ENCODE measurements at places on chromosomes 7 and 10. TPM values are rescaled to one million over a fixed set of nuclear protein-coding genes. Genes with fewer than 3 reads are reported as not detected.

DNA sequence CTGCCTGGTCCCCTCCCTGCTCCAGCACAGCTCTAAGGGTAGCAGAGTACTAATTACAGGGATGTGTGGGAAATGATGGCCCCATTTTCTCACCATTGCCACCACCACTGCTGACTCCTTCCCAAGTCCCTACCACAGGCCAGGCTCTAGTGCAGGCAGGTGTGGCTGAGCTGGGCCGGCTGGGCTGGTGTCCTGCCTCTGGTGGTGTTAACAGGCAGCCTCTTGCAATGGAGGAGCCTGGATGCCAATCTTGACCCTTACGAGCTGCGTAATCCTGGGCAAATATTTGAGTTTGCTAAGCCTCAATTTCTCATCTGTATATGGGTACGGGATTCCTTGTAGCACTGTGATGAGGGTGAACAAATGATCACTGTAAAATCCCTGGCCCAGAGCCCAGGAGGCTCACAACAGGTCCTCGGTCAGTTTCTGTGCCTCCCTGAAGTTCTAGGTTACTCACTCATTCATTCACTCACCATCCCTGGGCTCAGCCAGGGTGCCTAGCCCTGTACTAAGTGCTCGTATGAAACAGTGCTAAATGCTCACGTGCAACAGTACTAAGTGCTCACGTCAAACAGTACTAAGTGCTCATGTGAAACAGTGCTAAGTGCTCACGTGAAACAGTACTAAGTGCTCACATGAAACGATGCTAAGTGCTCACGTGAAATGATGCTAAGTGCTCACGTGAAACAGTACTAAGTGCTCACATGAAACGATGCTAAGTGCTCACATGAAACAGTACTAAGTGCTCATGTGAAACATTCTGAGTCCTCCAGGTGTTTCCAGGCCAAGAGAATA, 2.3 kb upstream of the FZD9 start:
- H3K4me1 ChIP-seq, result no peaks in the 10 kb centered on the region
- no peak overlapping the region for H3K27ac ChIP-seq
- no peaks in the 10 kb centered on the region for H3K36me3 ChIP-seq
- no peak for DNase-seq
- H3K27me3 ChIP-seq, result no peaks in the 10 kb centered on the region
- no peak overlapping the region for H3K4me3 ChIP-seq

Gene MPP7
- 16.1 TPM for total RNA-seq

Gene PPP1R17
- not detected for total RNA-seq

Gene SGCE
- 113 TPM for total RNA-seq

DNA sequence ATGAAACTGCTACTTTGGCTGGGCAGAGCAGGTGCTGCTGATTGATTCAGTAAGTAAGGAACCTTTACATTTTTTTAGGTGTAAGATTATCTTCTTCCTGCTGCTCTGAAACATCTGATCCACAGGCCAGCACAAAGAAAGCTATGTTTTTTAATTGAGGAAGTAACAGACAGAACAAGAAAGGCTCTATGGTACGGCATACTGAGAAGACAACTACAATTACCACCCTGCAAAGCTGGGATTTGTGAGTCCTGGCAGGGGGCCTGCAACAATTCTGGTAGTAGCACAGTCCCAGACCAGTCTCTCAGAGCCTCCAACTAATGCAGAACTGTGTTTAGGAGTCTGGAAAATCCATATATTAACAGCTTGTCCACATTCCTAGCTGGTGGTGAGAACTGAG, 103.0 kb upstream of the LRRTM3 start:
- H3K4me1 ChIP-seq, result no peaks in the 10 kb centered on the region
- no peak overlapping the region for H3K4me3 ChIP-seq
- H3K36me3 ChIP-seq, result no peaks in the 10 kb centered on the region
- no peak overlapping the region for H3K27ac ChIP-seq
- H3K27me3 ChIP-seq, result no peaks in the 10 kb centered on the region

Gene PRRT4
- 1.2 TPM for total RNA-seq

DNA sequence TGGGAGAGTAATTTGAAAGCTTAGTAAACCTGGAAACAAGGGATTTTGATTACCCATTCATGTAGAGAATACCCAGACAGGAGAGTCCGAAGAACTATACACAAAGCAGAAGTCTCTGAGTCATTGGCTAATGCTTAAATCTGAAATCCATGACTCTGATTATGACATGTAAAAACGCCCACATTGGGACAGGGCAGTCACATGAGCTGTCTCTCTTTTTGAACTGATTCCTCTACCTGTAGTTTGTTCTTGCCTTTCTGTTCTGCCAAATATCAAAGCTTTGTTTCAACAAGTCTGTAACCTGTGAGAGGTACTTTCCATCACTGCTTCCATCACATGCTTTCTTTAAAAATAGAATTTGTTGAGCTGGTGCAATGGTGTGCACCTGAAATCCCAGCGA, 4.3 kb upstream of the GPNMB start:
- no peak overlapping the region for H3K4me3 ChIP-seq
- peaks cover 2% of the 10 kb centered on the region for H3K27me3 ChIP-seq
- no peak for DNase-seq
- H3K36me3 ChIP-seq, result no peaks in the 10 kb centered on the region
- H3K27ac ChIP-seq, result no peak overlapping the region

DNA sequence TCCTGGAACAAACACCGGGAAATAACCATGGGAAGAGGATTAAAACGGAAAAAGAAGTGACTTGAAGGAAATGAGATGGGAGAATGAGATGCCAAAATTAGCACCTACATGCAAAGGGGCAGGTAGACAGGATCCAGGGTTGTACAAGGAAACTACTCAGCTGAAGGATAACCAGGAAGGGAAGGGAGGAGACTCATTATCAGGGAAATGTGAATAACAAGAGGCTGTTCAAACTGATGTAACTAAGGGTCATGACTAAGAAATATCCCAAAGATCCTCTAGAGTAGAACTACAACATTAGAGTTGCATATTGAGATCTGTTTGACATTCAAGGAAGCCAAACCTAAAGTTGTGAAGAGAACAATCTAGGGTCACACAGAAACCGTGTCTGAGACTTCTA, 166.2 kb upstream of the SP8 start:
- H3K36me3 ChIP-seq, result no peaks in the 10 kb centered on the region
- H3K4me3 ChIP-seq, result no peak overlapping the region
- no peak overlapping the region for H3K27ac ChIP-seq
- DNase-seq, result no peak
- no peaks in the 10 kb centered on the region for H3K27me3 ChIP-seq
- H3K4me1 ChIP-seq, result no peaks in the 10 kb centered on the region

DNA sequence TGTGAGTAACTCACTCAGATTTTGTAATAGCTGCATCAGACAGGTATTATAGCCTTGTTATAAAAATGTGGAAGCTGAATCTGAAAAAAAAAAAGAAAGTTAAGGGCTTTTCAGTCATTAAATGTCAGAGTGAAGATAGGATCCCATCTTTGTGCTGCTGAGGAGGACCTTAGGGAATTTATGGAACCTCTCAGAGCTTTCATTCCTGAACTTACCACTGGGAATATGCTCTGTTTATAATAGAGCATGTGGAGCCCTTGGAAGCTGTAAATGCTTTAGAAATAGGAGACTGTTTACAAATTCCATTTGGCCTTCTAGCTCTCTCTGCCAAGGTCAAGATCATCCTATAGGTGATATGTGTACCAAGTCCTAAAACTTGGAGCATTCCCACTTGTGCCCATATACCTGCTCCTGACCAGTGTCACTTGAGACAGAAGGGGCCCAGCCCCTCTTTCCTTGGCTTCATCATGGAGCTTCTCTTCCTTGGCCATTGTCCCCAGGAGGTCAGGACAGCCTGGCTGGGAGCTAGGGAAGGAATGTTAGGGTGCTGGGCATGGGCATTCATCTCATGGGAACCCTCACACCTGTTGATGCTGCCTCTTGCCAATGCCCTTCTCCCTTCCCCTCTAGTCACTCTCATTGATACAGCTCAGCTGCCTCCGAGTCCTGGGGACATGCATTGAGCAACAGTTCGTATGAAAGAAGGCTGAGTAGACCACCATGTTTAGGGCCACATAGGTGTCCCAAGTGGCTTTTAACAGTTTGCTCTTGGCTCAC, 105.3 kb downstream of the LRRC18 start:
- no peaks in the 10 kb centered on the region for H3K27me3 ChIP-seq
- no peak overlapping the region for H3K27ac ChIP-seq
- H3K36me3 ChIP-seq, result no peaks in the 10 kb centered on the region
- no peak for DNase-seq

GRCh38 chr7:2440608-2441245, 35.5 kb downstream of the GRIFIN start:
- no peaks in the 10 kb centered on the region for H3K36me3 ChIP-seq
- peak overlapping the region; percentile 27 for H3K27ac ChIP-seq
- no peaks in the 10 kb centered on the region for H3K27me3 ChIP-seq

Gene UMAD1
- 31.4 TPM for total RNA-seq

Gene HOXA11
- 8.5 TPM for total RNA-seq

DNA sequence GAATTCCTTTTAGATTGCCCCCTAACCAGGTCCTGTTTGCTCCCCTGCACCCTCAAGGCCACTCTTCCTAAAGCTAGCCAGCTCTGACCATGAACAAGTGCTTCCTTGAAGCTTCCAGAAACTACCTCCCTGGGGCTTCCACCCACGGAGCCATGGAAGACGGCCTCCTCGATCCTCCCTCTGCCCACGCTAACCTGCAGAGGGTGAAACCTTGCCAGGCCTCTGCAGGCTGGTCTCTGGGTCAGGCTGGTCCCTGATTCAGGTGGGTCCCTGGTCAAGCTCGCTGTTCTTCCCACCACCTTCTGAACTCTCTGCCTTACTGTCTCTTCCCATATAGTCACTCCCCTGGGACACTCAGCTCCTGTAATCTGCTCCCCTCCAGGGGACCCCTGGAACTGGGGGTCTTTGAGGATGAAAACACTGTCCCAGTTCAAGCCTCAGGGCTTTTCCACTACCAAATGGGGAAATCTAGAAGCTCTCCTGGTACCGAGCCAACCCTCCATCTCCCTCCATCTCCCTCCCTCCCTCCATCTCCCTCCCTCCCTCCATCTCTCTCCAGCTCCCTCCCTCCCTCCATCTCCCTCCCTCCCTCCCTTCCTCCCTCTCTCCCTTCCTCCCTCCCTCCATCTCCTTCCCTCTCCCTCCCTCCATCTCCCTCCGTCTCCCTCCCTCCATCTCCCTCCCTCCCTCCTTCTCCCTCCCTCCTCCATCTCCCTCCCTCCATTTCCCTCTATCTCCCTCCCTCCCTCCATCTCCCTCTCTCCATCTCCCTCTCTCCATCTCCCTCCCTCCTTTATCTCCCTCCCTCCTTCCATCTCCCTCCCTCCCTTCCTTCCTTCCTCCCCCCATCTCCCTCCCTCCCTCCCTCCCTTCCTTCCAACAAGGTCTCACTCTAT, 2.9 kb downstream of the MLXIPL start:
- no peaks in the 10 kb centered on the region for H3K27me3 ChIP-seq
- H3K4me3 ChIP-seq, result no peak overlapping the region
- H3K27ac ChIP-seq, result no peak overlapping the region
- H3K4me1 ChIP-seq, result no peaks in the 10 kb centered on the region
- H3K36me3 ChIP-seq, result no peaks in the 10 kb centered on the region

Gene ENO4
- total RNA-seq, result 0.27 TPM

DNA sequence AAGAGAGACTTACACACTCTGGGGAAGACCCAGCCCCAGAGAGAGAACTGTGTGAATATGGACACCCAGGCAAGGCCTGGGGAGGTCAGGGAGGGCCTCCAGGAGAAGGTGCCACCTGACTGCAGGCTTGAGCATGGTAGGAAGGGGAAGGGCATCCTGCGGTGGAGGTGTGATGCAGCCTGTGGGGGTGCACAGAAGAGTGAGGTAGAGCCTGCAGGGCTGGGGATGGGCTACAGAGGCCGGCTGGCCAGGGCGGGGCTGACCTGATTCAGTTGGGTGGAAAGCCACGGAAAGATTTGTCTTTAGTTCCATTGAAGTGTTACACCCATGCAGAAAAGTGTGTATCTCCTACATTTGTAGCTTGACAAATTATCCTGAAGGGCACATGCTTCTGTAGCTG, 47.6 kb downstream of the ZMIZ1 start:
- H3K4me3 ChIP-seq, result no peak overlapping the region
- H3K36me3 ChIP-seq, result peaks cover 14% of the 10 kb centered on the region
- H3K27ac ChIP-seq, result no peak overlapping the region
- no peak for DNase-seq
- peaks cover 16% of the 10 kb centered on the region for H3K4me1 ChIP-seq

DNA sequence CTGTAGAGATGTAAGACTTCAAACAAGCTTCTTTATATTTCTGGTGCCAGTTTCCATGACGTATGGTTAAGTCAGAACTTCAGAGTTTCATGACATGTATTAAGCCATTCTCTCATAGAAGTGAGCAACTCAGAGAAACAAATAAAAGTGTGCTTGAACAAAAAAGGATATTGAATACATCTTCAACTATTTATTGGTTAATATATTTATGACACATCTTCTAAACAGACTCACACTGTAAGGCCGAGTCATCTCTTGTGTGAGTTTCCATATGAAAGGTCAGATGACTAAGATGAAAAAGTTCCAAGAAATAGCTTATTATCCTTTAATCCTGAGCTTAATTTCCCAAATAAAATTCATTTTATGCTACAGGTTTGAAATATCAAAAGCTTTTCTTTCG, 105.5 kb upstream of the CSTF2T start:
- no peaks in the 10 kb centered on the region for H3K27me3 ChIP-seq
- DNase-seq, result no peak
- no peak overlapping the region for H3K27ac ChIP-seq
- no peak overlapping the region for H3K4me3 ChIP-seq
- no peaks in the 10 kb centered on the region for H3K4me1 ChIP-seq
- H3K36me3 ChIP-seq, result no peaks in the 10 kb centered on the region

DNA sequence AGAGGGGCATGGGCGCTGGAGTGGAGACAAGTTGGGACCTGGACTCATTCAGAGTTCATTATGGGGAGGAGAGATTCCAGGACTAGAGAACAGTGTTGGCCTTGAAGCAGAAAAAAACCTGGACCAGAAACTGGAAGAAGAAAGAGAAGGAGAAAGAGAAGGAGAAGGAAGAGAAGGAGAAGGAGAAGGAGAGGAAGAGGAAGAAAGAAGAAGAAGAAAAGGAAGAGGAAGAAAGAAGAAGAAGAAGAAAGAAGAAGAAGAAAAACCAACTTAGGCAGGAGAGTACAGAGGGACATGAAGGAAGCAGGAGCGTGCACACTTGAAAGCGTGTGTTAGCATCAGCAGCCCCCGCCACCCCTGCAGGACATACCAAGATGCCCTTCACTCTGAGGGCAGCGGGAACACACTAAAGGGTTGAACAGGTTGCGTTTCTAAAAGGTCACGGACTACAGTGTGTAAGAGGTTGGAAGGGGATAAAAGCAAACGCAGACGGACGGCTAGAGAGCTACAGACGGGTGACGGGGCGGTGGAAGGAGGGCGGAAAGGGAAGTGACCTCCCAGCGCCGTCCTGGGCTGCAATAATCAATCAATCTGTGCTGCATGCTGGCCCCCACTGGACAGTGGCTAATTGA, 95.3 kb downstream of the SEC61G start:
- H3K27ac ChIP-seq, result no peak overlapping the region
- H3K27me3 ChIP-seq, result no peaks in the 10 kb centered on the region
- H3K4me3 ChIP-seq, result peak overlapping the region; percentile 18
- H3K4me1 ChIP-seq, result no peaks in the 10 kb centered on the region

DNA sequence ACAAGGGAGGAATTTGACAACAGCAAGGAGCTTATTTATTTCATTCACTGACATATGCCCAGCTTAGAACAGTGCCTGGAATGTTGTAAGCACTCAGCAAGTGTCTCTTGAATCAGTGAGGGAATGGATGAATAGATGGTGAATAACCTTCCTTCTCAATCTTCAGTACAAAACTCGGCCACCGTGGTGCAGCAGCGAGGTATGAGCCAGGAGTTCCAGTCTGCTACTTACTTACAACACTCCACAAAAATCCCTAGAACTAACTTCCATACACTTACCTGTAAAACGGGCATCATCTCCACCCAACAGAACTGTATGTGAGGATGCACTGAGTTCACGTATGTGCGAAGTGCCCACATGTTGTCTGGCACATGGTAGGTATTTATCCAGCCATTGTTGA, 237.4 kb downstream of the WDR11 start:
- DNase-seq, result no peak
- no peaks in the 10 kb centered on the region for H3K36me3 ChIP-seq
- H3K4me1 ChIP-seq, result no peaks in the 10 kb centered on the region
- no peak overlapping the region for H3K4me3 ChIP-seq
- no peak overlapping the region for H3K27ac ChIP-seq

All from prostate gland (tissue), 2 donors.